ENCODE measurements at places on chromosomes 7 and 10.

DNA sequence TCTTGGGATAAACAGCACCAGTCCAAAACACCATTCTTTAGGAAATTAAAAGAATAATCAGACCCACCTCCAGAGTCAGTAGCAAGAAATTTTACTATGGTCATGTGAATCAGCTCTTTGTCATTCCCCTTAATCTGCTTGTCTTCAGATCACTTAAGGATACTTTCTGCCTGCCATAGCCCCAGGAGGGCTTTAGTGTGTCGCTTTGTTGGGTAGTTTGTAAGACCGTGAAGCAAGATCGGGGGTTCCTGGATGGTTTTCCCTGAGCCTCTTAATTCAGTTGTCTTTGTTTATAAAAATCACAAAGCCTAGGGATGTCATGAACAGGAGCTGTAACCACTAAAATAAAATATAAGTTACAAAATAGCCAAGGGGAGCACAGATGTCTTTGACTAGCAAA, 223.6 kb downstream of the RELN start:
- DNase-seq = no peak

DNA sequence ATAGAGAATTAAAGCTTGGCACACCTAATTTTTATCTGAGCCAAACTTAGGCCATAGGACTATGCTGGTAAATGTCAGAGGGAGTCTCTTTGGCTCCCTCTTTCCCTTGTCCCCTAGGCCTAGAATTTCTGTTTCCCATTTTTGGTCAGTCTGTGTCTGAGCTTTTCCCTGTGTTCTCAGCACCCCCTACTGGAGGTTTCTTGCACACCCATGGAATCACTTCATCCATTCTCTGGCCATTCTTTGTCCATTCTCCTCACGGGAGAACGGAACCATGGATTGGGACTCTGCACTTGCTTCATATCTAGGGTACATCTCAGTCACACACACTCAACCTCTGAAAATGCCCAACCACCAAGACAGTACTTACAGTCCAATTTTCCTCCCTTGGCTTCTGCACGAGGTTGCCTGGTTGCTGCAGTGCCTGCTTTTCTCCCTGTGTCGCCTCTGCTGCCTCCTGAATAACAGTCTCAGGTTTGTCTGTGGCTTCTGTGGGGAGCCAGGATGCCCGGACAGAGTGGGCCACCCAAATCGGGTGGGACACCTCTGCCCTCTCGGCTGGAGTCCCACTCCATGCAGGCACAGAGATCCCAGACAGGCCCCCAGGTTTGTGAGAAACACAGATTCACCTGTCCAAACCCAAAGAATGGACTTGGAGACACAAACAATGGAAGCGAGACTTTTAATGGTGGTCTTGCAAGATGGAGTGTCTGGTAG, 35.1 kb upstream of the DNAH11 start:
- DNase-seq = peak; percentile 23

DNA sequence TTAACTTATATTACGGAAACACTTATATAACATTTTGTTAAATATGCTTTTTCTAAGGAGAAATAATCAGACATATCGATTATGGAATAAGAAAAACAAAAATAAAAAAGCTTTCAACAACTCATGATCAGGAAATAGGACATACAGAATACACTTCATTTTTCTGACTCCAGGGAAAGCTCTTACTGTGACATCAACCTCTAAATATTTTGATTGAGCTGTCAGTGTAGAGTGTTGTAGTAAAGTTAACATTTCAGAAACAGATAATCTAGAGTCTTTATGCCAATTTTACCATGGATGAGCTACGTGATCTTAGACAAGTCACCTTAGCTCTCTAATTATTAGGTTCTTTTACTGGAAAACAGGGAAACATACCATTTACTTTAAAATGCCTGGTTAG, 218.9 kb upstream of the SORCS1 start:
- DNase-seq = no peak

DNA sequence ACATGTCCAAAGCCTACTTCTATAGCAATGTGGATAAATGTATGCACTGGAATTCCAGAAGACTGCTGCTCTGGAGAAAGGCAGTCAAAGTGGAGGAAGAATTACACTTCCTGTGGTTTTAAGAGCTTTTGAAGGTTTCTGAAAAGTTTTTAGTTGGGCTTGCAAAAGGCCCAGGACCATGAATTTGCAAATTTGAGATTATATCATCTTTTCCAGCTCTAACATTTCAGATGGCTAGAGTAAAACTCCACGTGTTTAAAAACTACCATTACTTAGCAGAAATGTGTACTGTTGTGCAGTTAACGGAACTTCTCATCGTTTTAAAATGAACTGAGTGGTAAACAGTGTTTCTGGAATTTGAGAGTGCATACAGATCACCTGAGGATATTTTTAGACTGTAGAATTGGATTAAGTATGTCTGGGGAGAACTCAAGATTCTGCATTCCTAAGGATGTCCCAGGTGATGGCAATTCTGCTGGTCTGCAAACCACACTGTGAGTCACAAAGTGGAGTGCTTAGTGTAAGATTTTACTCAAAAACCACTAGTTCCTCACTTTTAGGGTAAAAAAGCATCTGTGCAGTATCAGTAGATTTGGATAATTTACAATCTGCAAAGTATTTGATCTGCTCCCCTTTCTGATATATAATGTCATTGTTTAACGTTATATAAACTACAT, 32.9 kb upstream of the CCDC71L start:
- DNase-seq = no peak

GRCh38 chr10:113108194-113108835, 158.3 kb downstream of the TCF7L2 start:
- DNase-seq = no peak

DNA sequence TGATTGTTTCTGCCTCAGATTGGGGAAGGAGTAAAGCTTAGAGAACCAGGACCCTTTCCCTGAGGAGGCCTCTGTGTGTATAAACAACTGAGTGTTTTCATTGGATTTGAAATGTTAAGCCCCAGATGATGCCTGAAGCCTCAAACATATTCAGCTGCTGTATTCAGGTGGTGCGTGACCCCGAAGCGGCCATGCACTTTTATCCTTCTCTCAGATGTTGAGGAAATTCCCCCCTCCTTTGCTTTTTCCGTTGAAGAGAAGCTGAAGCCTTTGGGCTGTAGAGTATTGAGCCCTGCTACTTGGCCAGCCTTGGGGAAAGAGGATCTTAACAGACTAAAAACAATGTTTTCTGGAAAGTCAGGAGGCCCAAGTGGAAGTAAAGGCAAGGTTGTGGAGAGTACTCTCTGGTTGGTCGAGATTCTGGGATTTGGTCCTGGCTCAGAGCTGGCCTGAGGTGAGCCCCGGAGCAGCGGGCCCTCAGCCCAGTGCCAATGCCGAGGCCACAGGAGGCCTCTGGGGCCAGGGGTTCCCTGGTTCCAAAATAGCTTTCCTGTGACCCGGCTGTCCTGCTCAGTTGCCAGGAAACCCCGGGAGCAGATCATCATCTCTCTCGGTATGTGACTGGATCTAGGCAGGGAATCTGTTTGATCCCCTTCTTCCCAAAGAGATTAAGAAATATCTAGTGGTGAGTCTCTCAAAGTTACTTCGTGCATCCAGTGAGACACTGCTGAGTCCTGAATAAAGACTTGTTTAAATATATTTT, 22.5 kb downstream of the FKBP6 start:
- no peak for DNase-seq
